Thyroid gland (tissue), 4 donors: ENCODE measurements at places on chromosomes 7 and 10. TPM values are rescaled to one million over a fixed set of nuclear protein-coding genes. Genes with fewer than 3 reads are reported as not detected.

MCM10 gene
- 0.24 TPM for total RNA-seq

MRC1 gene
- 73.4 TPM for total RNA-seq

DNA sequence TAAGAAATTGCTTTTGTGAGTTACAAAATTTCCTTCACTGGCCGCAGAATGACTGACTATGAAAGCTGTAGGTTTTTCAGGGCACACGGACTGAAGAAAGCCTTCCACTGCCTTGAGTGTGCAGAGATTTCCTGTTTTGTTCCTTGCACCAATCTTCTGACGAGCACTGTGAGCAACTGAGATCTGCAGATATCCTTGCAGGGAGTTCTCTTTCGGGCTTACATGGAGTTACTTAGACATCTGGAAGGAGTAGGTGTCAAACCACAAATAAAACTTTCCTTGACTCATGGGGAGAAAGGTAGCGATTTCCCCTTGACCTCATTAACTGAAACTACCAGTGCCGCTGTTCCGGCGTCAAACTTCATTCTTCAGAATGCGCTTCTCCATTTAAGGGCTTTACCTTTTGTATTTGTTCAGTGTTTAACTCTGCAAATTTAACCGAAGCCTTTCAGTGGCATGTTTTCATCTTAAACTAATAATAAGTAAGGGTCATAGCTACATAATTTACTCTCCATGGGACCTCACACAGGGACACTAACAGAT, 1175.3 kb downstream of the GATA3 start:
- DNase-seq: no peak

DNA sequence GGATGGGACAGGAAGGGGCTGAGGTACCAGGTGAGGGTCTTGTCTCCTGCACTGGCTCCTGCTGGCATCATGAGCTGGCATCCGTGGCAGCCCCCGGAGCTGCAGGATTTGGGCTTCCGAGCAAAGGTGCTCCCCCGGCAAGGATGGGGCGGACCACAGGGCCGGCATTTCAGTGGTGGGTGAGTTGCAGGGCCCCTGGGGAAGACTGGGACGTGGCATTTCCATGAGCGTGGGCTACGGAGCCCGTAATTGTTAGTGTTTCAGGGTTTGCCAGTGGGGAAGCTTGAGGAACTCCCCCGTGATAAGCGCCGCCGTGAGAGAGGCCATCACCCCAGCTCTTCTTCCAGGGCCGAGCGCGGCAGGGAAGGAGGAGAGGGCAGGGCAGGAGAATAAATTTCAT, 235.6 kb downstream of the MGMT start:
- no peak for DNase-seq

GRCh38 chr7:70630440-70630817, 501.5 kb upstream of the GALNT17 start:
- no peak for DNase-seq

GRCh38 chr7:103605640-103606039, 159.6 kb upstream of the SLC26A5 start:
- DNase-seq: no peak

DNA sequence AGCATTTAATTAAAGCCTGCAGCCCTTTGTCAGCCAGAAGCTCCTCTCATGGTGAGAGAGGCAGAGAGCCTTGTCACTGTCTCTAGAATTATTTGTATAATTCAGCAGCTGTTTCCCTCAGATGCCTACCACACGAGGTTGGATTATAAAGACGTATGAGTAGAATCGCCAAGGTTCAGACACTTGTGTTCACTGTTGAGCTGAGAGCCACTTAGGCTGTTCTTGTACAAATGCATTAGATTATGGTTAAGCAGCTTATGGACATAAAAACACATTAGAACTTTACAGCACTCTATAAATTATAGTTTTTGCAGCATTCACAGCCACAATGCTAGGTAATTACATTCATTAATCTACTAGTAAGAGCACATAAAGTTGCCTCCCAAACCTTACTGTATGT, 282.6 kb downstream of the AUTS2 start:
- DNase-seq: no peak

- DNase-seq: no peak
These were observed 53.9 kb downstream of the SHH start for GRCh38 chr7:155758348-155758747.
